Melanocyte of skin (primary cell): ENCODE measurements at places on chromosomes 3 and 15. TPM values are rescaled to one million over a fixed set of nuclear protein-coding genes. Genes with fewer than 3 reads are reported as not detected.

The NECTIN3 gene
- 22.0 and 33.1 TPM in 2 replicates for total RNA-seq

The IL17RE gene
- total RNA-seq: 1.0 and 1.1 TPM in 2 replicates

The TJP1 gene
- 16.7 and 28.4 TPM in 2 replicates for total RNA-seq

The ENTPD3 gene
- total RNA-seq: 0.15 TPM in 1 of 2 replicates, not detected in the other
